ENCODE measurements at places on chromosomes 11 and 22.

DNA sequence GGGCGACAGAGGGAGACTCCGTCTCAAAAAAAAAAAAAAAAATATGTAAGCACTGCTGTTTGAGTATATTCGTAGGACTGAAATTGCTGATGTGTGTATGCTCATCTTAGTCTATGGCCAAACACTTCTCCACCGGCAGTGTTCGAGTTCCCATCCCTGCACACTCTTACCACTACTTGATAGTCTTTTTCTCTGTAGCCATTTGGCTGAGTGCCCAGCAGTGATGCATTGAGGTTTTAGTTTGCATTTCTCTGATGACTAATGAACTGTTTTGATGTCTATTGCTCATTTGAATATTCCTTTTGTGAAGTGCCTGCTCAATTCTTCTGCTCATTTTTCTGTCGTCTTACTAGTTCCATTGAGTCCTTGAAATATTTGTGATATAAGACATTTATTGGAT lies 1.9 kb downstream of the TIRAP start:
- DNase-seq, result peak; percentile 78

DNA sequence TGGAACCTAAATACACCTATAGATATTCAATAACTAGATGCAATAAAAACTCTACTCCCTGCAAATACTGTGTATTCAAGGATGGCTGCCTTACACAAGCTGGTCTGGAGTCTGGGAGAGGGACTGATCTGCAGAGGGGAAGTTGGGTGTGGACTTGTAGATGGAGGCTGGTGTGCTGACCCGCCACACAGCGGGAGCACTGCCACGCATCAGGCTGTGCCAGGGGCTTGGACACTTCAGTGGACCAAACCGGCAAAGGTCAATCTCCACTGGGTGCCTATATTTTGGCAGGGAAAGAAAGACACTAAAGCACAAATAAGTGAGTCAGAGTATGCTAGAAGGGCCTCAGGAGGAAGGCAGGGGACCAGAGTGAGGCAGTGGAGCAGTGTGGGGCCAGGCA lies 2.1 kb upstream of the SHANK3 start:
- DNase-seq, result no peak

GRCh38 chr22:17866621-17867020 lies 92.4 kb upstream of the BID start:
- DNase-seq, result no peak

- no peak for DNase-seq
Measured at GRCh38 chr11:73072935-73073481, 69.1 kb downstream of the FCHSD2 start.

DNA sequence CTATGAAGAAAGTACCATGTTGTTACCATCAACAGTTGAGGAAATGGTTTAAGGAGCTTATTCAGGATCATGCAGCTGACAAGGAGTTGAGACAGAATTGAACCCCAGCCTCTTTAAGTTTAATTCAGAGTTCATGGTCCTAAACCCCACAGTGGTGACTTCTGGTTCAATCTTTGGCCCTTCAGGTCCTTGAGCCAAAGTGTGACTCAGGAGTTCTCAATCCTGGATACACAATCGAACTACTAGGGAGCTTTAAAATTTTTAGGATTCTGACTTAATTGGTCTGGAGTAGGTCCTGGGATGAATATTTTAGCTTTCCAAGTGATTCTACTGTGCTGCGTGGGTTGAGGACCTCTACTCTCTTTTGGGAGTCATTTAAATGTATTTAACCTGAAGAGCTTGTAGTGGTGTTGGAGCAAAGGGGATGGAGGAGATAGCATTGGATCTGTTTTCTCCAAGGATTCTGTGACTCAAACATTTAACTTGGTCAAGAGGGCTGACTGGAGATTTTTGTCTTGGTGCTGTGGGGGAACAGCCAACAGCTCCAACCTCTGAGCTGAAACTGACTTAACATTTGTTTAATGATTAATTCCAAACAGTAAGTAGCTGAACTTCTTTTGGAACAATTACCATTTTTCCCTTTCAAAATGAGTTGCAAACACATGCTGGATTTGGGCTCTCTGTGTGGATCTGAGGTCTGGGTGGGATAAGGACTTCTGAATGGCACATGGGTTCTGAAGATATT lies 80.1 kb downstream of the INSC start:
- no peak for DNase-seq

- no peak for DNase-seq
Measured at GRCh38 chr11:13772223-13773046, 104.0 kb downstream of the FAR1 start.

DNA sequence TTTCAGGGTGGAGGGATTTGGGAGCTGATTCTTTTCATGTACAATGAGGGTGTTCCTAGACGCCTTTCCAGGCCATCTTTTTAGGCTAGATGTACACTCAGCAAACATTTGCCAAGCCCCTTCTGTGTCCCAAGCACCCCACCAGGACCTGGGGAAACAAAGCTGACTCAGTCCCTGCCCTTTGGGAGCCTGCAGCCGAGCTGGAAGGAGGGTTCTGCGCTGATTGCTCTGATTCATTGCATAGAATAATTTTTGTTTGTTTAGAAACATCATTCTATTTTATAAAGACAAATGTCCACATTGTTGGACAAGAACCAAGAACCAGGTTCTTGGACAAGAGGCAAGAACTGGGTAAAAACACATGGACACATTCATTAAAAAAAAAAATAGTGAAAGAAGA lies 16.7 kb downstream of the TP53AIP1 start:
- no peak for DNase-seq

GRCh38 chr11:134215836-134216235 lies 7.9 kb downstream of the NCAPD3 start:
- no peak for DNase-seq

DNA sequence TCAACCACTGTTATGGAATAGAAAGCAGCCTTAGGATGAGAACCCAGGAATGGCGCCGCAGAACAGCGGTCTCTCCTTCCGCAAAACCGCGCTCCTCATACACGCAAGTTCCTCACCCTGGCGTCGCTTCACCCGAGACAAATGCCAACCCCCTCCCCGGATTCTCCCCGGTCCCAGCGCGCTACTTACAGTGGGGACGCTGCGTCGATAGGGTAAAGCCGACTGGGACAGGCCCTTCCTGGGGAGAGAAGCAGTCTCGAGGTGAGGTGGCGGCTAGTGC lies 287 bp downstream of the RPS13 start:
- DNase-seq, result no peak
